ENCODE measurements at places on chromosomes 1 and 21. TPM values are rescaled to one million over a fixed set of nuclear protein-coding genes. Genes with fewer than 3 reads are reported as not detected.

Gene TDRD10
- not detected for total RNA-seq

Gene ELAPOR1
- 0.88 TPM for total RNA-seq

DNA sequence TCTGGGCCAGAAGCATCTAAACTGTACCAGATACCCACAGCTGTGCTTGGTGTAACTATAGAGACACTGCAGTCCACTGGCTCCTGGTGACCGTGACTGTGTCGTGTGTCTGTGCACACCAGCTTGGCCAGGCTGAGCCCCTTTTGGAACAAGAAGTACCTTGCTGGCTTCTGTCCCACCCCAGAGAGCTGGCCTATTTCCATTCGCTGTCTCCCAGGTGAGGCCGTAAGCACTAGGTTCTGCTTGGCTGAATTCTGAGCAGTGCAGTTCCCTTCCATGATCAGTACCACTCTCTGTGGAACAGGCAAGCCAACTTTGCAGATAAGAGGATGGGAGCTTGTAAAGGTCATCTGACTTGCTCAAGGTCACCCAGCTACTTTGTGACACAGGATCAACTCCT is 119.9 kb upstream of the DNAH14 start:
- DNase-seq, result no peak
- no peaks in the 10 kb centered on the region for H3K4me1 ChIP-seq
- no peak overlapping the region for H3K27ac ChIP-seq

- DNase-seq, result peak; percentile 74
- no peaks in the 10 kb centered on the region for H3K27me3 ChIP-seq
- H3K4me3 ChIP-seq, result peak overlapping the region; percentile 91
- peaks cover 14% of the 10 kb centered on the region for H3K36me3 ChIP-seq
- peak overlapping the region; percentile 78 for H3K27ac ChIP-seq
- H3K4me1 ChIP-seq, result peaks cover 36% of the 10 kb centered on the region
These were observed 14.1 kb downstream of the INPP5B start for GRCh38 chr1:37932759-37933158.

GRCh38 chr1:201740086-201740541 is 88.8 kb upstream of the IPO9 start:
- peak overlapping the region; percentile 86 for H3K4me3 ChIP-seq
- H3K27ac ChIP-seq, result peak overlapping the region; percentile 79
- peaks cover under 1% of the 10 kb centered on the region for H3K36me3 ChIP-seq
- H3K27me3 ChIP-seq, result peaks cover 9% of the 10 kb centered on the region
- H3K4me1 ChIP-seq, result peaks cover 95% of the 10 kb centered on the region

Gene BNIPL
- 0.26 TPM for total RNA-seq
